Omental fat pad (tissue), 4 donors: ENCODE measurements at places on chromosomes 3 and 15. TPM values are rescaled to one million over a fixed set of nuclear protein-coding genes. Genes with fewer than 3 reads are reported as not detected.
A peak's percentile ranks its signal among the peaks of the same experiment; 100 is the strongest.

DNA sequence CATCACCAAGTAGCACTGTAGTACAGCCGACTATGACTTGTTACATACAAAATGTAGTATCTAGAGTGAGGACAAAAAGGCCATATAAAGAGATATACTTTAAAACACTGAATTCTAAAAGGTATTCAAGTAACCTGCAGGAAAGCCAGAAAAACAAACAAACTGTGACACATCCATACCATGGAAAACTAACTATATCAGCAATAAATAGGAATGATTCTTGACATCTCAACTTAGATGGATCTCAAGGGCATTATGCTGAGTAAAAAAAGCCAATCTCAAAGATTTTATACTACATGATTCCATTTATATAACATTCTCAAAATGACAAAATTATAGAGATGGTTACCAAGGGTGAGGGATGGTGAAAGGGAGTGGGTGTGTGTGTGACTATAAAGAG lies 143.0 kb downstream of the PEAK1 start:
- no peak for DNase-seq

DNA sequence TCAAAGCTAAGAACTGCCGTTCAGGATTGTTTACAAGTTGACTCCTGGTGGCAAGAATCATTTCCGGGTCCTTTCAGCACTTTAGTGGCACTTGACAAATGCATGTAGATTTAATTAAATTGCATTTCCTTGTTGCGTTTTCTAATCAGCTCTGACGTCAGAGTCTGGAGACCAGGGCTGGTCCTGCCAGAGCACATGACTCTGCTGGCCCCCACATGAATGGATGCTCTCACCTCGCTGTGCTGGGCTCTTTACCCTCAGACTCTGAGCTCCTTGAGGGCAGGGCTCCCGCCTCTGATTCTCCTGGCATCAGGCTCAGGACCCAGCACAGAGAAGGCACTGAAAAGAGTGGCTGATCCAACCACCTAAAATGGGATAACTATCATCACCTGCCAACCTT lies 69.4 kb downstream of the FEM1B start:
- DNase-seq, result no peak

GRCh38 chr15:61725251-61725650 lies 335.0 kb downstream of the VPS13C start:
- DNase-seq, result no peak

- no peak for DNase-seq
These were observed 25.8 kb upstream of the KCNMB3 start for GRCh38 chr3:179276743-179277142.

DNA sequence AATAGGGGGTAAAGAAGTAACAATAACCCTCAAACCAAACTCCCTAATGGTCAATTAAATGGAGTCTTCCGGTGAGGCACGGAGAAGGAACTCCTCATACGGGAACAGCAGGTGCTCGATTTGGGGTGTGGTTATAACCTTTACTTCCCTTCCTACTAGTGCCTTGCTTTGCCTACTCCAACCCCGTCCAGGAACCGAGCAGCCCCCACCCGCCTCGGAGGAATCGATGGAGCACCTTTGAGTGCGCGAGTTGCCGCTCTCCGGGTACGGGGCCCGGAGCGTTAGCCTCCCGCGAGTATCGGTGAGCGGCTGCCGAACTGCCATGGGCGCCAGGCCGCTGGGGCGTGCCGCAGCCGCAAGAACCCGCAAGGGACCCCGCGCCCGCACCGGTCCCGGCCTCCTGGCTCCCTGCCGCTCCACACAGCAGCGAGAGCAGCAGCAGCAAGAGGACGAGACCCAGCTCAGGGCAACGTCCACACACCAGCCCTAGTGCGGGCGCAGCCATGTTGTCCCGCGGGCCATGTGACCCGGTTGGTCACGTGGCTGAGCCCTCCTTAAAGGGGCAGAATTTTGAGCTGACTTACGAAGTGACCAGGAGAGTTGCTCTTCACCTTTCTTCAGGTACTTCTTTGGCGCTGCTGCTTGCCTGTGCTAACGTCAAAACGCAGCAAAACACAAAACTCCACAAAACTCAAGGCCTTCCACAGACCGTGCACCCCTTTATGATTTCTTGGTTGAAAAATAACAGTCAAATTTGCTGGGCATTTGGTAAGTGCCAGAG lies at the start of gene SUMF1:
TSS of gene SUMF1 (minus strand) at position 529 of the 781 bp plus-strand sequence. CDS start at position 505, 24 bp downstream.
- peak; percentile 76 for DNase-seq

DNA sequence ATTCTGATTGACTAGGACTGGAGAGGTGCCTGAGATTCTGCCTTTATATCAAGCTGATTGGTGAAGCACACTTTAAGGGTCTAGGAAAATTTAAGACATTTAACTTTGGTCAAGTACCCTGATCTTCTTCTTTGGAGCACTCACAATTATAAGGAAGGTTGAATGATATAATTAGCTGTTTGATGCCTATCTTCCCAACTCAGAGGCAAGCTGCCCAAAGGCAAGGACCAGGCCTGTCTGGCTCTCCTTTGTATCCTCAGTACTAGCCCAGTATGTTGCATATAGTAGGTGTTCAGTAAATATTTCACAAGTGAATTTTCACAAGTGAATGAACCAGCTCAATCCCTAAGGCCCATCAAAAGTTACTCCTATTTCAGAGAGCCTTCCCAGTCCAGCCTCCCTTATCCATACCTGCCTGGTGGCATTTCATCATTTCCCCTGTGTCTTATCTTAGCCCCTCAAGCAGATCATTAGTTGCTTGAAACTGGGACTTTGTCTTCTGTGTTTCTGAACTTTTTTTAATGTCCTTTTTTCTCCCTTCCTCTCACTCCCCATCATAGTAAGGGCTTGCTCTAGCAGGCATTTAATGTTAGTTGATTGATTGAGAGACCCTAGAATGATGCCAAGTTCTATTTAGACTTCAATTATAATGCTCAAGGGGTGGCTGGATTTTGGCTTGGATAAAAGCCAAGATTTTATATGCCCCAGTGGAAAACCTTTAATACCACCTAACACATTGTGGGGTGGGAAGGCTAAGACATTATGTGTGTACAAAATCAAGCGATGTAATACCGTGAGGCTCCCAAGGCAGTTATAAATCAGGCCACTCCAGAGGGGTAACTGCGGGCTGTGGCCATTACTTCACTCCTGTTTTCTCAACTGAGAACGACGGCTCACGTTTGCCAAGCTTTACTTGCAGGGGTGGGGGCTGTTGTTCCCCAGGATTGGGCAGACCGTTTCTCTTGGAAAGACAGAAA lies 43.2 kb upstream of the BOC start:
- DNase-seq, result no peak

GRCh38 chr3:185387646-185388045 lies 24.7 kb downstream of the MAP3K13 start:
- DNase-seq, result no peak

DNA sequence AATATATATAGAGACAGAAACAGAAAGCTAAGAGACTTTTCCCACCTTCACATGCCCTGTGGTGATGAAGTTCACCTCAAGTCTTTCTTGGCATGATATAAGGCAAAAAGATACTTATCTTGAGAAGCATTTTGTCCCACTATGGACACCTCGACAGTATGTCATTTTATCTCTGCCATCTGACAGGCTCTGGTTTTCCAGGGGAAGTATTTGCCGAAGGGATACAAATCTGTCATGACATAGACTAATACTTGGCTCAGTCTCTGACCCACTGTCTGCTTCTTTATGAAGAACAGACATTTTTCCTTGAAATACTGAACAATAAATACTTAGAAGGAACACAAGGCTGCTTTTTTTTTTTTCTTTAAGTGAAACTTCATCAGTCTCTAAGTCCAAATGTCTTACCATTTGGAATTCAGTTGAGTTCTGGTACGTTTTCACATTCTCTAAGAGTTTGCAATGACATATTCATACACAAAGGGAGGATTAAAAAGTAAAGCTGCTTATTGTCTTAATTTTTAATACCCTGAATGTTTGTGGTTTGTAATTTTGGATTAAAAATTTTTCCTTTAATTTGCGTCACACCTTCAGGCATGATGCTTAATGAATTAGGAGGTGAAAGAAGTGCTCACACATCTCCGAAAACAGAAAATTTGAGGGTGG lies 87.8 kb upstream of the LMOD3 start:
- no peak for DNase-seq

DNA sequence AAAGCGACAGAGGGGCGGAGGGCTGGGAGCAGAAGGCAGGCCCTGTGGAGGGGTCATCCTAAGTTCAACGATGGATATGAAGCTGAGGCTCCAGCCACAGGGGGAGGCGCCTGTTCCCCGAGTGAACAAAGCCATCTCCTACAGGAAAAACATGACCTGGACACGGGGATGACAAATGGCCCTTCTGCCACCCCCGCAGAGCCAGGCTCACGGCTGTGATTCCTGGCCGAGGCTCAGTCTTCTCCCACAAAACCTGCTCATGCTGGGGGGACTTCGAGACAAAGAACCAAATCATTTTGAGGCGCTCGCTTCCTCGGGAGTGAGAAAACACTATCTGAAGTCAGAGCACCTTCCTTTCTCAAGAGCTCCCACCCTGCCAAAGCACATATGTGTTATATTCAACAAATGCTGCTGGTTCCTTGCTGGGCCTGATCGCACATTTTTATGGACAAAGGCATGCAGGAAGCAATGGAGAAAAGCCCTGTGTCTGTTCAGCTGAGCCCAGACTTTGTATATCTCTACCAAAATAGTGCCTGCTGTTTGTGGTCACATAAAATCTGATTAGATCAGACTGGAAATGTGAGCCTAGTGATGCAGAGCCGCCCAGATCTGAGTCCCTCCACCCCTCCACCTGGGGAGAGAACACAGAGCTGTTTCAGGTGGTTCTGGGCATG lies 5.6 kb downstream of the RBP1 start:
- no peak for DNase-seq

DNA sequence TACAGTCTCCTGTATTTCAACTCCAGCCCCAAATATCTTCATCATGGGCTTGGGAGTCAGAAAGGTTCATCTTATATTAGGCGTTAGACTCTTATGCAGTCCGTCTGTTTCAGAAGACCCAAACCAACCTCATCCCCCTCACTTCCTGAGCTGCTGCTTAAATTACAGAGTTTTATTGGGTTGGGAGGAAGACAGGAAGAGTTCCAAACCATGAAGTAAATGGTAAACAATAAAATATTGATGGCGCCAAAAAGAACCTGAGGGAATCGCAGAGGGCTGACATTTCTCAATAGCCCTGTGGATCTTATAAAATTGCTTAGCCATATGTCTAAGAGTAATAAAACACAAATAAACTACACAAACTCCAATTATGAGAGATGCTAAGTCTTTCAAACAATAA lies 116.9 kb upstream of the C3orf80 start:
- no peak for DNase-seq

DNA sequence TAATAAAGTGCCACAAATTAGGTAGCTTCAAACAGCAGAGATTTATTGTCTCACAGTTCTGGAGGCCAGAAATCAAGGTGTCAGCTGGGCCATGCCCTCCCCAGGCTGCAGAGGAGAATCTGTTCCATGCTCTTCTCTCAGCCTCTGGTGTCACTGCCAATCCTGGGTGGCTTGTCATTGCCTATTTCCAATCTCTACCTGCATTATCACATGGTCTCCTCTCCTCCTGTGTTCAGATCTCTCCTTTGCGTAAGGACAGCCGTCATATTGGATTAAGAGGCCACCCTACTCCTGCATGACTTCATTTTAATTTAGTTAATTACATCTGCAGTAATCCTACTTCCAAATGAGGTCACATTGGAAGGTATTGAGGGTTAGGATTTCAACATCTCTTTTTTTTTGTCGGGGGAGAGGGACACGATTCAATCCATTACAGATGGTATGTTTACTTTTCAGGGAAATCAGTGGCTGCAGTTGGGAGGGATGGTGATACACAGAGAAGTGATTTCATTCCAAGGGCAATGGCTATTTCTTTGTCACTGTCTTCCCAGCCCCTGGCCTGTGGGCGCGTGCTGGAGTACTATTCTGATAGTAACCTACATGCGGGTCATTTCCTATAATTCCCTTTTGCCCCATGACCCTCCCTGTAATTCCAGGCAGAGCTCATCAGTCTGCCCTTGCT lies 169.4 kb downstream of the MINAR1 start:
- no peak for DNase-seq

DNA sequence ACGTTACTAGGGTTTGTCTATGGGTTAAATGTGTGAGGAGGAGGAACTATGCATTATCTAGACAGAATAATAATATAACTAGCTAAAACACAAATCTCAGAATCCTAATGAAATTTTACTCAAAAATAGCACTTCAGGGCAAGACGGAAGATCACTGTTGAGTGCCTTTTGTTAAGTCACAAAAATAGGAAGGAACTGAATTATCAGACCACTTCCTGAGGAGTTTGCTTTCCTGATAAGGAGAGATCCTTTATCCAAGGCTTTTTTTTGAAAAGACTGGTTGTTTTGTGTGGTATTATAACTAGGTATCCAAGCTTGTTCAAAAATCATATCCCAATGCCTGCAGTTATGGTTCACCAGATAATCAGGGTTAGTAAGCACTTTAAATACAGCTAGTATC lies 34.6 kb downstream of the NR2E3 start:
- DNase-seq, result no peak

GRCh38 chr15:70473581-70474370 lies 289.6 kb downstream of the UACA start:
- DNase-seq, result no peak

GRCh38 chr15:96466389-96466947 lies 136.0 kb downstream of the NR2F2 start:
- no peak for DNase-seq

DNA sequence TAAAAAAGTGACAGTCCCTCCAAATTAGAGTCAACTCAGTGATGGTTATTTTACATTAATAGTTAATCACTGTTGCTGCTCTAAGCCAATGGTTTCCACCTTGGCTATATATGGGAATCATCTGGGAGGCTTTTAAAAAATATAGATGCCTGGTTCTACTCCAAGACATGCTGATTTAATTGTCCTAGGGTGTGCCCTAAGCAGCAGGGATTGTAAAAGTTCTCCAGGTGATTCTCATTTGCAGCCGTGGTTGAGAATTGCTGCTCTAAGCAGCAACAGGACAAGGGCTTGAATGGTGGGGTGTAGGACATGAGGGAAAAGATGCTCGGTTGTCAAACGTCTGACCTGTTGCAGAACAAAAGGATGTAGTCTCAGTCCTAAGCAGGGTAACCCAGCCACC lies 405.1 kb upstream of the MCTP2 start:
- no peak for DNase-seq

DNA sequence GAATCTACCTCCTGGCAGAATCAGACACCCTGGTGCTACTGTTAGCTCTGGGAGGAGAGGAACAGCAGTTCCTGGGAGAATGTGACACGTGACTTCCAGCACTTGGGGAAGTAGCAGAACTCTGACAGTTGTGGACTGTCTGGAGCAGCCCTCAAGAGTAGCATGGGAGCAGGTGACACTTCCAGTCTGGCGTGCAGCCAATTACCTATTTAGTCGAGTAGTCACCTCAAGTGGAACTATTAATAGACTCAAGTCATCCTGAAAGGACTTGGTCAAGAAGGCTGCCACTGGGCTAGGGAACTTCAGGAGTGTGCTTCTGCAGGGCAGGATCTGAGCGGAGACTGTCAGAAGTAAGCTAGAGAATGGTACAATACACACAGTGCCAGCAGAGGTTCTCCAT lies 62.3 kb downstream of the MTHFS start:
- DNase-seq, result no peak

ADAMTS17 gene
- 10.7 TPM for total RNA-seq

SUCLG2 gene
- 52.2 TPM for total RNA-seq

SMAD6 gene
- total RNA-seq, result 31.9 TPM

PSTPIP1 gene
- total RNA-seq, result 6.3 TPM

WDR5B gene
- 3.7 TPM for total RNA-seq

CFAP20DC gene
- total RNA-seq, result 0.28 TPM

UACA gene
- 36.1 TPM for total RNA-seq

ZDHHC23 gene
- 4.8 TPM for total RNA-seq
